ENCODE measurements at places on chromosomes 2 and 18.

- H3K36me3 ChIP-seq, result no peaks in the 10 kb centered on the region
- DNase-seq, result peak; percentile 85
- no peaks in the 10 kb centered on the region for H3K27me3 ChIP-seq
- H3K27ac ChIP-seq, result peak overlapping the region; percentile 45
- no peak overlapping the region for H3K4me3 ChIP-seq
These were observed 104.2 kb downstream of the CRIM1 start for GRCh38 chr2:36459725-36460137.

DNA sequence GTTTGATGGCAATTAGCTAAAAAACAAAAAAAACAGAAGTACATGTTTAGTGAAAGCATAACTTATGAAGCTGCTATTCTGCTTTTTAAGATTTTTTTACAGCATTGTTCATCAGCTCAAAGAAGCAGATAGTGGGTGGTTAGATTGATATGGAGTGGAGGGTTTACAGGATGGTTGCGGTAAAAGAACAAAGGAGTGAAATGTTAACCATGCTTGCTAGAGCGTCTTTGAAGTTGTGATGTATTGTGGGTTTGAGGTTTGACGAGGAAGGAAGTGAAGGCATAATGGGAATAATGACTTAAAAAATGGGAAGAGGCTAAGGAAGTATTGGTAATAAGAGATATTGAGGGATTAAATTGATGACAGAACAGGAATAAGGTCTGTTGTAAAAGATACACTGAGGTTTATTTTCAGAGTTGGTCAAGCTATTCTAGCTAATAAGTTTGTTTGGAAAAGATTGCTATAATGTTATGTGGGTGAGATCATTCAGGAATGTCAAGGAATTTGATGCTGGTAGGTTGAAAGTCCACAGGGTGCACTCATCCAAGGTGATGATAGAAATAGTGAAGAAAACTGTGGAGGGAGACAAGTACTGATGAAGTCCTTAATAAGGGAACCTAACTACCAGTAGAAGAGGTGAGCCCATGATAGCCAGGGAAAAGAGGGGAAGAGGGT is 14.6 kb downstream of the SPOPL start:
- H3K27me3 ChIP-seq, result no peaks in the 10 kb centered on the region
- DNase-seq, result no peak
- H3K4me3 ChIP-seq, result no peak overlapping the region
- H3K4me1 ChIP-seq, result no peaks in the 10 kb centered on the region

- H3K27me3 ChIP-seq, result no peaks in the 10 kb centered on the region
- DNase-seq, result no peak
- H3K4me1 ChIP-seq, result no peaks in the 10 kb centered on the region
- H3K4me3 ChIP-seq, result no peak overlapping the region
- H3K36me3 ChIP-seq, result no peaks in the 10 kb centered on the region
- H3K27ac ChIP-seq, result no peak overlapping the region
These were observed 57.3 kb upstream of the RPL31 start for GRCh38 chr2:100944617-100945432.

- no peak overlapping the region for H3K27ac ChIP-seq
- DNase-seq, result no peak
- no peaks in the 10 kb centered on the region for H3K27me3 ChIP-seq
- no peaks in the 10 kb centered on the region for H3K4me1 ChIP-seq
- no peaks in the 10 kb centered on the region for H3K36me3 ChIP-seq
These were observed 46.2 kb upstream of the CCDC141 start for GRCh38 chr2:179096090-179096489.

Data from colonic mucosa (tissue), 4 donors.